Astrocyte (in vitro differentiated cells and primary cell): ENCODE measurements at places on chromosomes 1 and 21. TPM values are rescaled to one million over a fixed set of nuclear protein-coding genes. Genes with fewer than 3 reads are reported as not detected.

DNA sequence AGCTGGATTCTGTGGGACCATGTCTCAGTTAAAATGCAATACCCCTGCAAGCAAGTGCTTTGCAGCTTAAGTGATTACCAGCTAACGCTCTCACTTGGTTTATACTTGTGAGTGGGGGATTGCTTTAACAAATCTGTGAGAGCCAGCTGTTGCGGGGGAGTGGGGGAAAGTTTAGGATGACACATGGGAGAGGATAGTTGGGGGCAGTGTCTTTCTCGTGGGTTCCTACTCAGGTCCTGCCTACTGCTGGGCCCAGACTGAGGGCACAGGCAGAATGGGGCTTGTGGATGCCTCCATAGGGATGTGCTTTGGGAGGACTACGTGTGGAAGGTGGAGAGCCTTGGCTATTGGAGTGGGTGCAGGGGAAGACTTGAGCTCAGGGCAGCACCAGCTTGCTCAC lies 60.1 kb downstream of the ELK4 start:
- no peak for DNase-seq
- H3K36me3 ChIP-seq = no peaks in the 10 kb centered on the region
- H3K4me3 ChIP-seq = no peak overlapping the region

DNA sequence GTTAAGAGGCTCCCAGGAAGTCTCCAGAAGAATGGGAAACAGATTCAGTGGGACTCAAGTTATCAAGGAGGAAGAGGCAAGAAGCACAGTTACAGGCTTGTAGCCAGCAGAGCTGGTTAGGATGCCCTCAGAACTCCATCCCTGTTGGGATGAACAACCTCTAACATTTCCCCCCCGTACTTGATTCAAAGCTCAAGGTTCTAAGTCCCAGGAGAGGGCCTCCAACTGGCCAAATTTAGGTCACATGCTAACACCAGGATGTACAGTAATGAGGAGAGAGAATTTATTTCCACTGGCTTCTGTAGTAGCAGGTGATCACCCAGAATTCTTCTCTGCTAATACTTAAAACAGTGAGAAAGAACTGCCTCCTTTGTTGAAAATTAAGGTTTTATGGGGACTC lies 22.3 kb upstream of the HSPA13 start:
- H3K27me3 ChIP-seq = no peaks in the 10 kb centered on the region
- no peak overlapping the region for H3K4me3 ChIP-seq
- H3K27ac ChIP-seq = no peak overlapping the region
- no peaks in the 10 kb centered on the region for H3K36me3 ChIP-seq
- H3K4me1 ChIP-seq = no peaks in the 10 kb centered on the region

DNA sequence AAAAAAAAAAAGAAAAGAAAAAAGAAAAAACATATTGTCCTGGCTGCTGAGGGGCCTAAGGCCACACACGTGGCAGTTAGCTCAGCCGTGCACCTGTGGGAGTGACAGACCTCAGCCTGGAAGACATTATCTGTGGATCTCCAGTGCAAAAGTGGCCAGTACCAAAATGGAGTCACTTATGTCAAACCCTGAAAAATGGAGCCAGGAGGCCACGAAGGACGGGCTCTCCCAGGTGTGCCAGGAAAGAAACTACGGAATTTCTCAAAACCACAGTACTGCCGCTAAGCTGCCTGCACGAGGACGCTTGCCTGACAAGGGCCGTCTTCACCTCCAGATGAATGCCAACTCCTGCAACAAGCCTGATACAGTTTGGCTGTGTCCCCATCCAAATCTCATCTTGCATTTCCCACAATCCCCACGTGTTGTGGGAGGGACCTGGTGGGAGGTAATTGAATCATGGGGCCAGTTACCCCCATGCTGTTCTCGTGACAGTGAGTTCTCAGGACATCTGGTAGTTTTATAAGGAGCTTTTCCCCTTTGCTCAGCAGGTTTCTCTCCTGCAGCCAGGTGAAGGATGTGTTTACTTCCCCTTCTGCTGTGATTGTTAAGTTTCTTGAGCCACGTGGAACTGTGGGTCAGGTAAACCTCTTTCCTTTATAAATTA lies 5.3 kb upstream of the MIB2 start:
- H3K27ac ChIP-seq = no peak overlapping the region
- no peak overlapping the region for H3K4me3 ChIP-seq
- peaks cover 14% of the 10 kb centered on the region for H3K4me1 ChIP-seq
- H3K27me3 ChIP-seq = no peaks in the 10 kb centered on the region
- DNase-seq = no peak
- H3K36me3 ChIP-seq = no peaks in the 10 kb centered on the region

DNA sequence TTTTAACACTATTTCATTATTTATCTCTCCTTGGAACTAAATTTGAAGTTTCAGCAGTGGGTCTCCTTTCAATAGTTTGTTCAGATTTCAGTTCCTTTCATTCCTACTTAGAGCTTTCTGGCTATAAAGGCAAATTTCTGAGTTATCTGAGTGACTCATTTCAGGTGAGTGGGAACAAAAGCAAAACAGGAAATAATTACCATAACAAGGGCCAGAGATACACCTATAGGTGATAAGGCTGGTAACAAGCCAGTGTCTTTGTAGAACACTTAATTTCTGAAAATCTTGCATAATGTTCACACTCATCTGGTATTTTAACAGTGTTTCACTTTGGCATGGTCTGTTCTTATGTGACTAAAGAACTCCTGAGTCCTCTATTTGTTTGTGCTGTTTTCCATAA lies 64.5 kb upstream of the PRRC2C start:
- H3K4me3 ChIP-seq = no peak overlapping the region
- no peak for DNase-seq
- H3K36me3 ChIP-seq = no peaks in the 10 kb centered on the region
- H3K27me3 ChIP-seq = no peaks in the 10 kb centered on the region

GRCh38 chr1:218433744-218434143 lies 88.6 kb downstream of the TGFB2 start:
- H3K27me3 ChIP-seq = no peaks in the 10 kb centered on the region
- H3K4me1 ChIP-seq = peaks cover 4% of the 10 kb centered on the region
- H3K36me3 ChIP-seq = peaks cover 39% of the 10 kb centered on the region
- no peak overlapping the region for H3K27ac ChIP-seq
- no peak overlapping the region for H3K4me3 ChIP-seq
- DNase-seq = peak; percentile 65

DNA sequence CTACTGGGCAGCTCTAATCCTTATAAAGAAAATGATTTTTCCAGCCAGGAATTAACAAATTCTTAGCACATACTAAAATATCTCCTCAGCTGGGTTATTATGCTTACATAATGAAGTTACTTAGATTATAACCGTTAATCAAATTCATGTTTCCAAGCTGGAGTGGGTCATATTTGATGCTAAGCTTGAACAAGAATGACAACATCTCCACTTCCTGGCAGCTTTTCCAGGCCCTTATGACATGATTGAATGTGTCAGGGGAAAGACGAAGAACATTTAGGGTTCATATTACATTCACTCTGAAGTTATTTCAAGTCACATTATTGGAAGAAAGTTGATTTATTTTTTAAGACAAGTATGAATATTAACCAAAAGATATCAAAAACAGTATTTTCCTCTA lies 333.7 kb downstream of the PCP4 start:
- H3K4me3 ChIP-seq = no peak overlapping the region
- DNase-seq = no peak
- no peak overlapping the region for H3K27ac ChIP-seq
- no peaks in the 10 kb centered on the region for H3K4me1 ChIP-seq

The C1orf167 gene
- total RNA-seq = not detected in 2 replicates

DNA sequence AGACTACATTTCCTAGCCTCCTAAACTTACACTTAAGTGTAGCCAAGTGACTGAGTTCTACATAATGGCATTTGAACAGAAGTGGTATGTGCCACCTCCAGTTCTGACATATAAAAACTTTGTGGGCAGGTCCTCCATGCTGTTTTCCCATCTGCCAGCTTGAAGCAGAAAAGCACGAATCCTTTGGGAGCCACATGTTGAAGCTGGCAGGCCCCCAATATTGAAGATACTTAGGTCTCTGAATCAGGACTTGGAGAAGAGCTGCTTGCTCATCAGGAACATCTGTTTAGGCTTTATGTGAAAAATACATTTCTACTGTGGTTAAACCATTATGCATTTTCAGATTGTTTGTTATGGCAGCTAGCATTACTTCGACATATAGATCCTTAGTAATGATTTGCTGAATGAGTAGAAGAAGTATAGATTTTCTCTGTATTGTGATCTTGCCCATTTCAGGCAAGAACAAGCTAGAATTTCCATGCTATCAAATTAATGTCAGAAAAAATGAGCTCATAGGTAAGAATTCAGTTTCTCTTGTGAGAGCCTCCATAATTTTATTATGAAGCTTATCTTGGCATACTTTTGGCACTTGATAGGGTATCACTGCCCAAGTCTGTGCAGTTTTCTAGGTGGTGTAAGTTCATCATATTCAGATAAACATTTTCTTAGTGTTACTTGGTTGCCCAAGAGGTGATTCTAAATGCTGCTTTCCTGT lies 68.4 kb downstream of the GDAP2 start:
- no peak overlapping the region for H3K4me3 ChIP-seq
- H3K36me3 ChIP-seq = peaks cover 8% of the 10 kb centered on the region
- H3K27me3 ChIP-seq = no peaks in the 10 kb centered on the region
- peak; percentile 14 for DNase-seq
- H3K27ac ChIP-seq = no peak overlapping the region

The FMO5 gene
- total RNA-seq = 1.0 and 1.3 TPM in 2 replicates

The SPRR2A gene
- not detected in 2 replicates for total RNA-seq

The HMGCS2 gene
- total RNA-seq = not detected in 2 replicates

The TAF5L gene
- 23.5 and 26.7 TPM in 2 replicates for total RNA-seq

The SLC44A3 gene
- total RNA-seq = 3.7 and 4.7 TPM in 2 replicates

GRCh38 chr1:58739856-58740466 lies 40.1 kb upstream of the MYSM1 start:
- no peak overlapping the region for H3K4me3 ChIP-seq
- no peaks in the 10 kb centered on the region for H3K36me3 ChIP-seq
- no peaks in the 10 kb centered on the region for H3K27me3 ChIP-seq
- no peaks in the 10 kb centered on the region for H3K4me1 ChIP-seq

The DCDC2B gene
- total RNA-seq = not detected in 2 replicates

The SDC3 gene
- 113 and 135 TPM in 2 replicates for total RNA-seq

DNA sequence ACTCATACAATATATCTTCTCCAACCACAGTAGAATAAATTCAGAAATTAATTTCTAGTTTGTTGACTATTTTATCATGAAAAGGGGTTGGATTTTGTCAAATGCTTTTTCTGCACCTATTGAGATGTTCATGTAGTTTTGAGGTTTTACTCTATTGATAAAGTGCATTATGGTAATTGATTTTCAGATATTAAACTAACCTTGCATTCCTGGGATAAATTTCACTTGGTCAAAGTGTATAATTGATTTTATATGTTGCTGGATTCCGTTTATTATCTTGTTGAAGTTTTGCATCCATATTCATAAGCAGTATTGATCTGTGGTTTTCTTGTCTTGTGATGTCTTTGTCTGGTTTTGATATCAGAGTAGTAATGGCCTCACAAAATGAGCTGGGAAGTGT lies 34.4 kb upstream of the HYI start:
- H3K4me3 ChIP-seq = no peak overlapping the region
- no peak overlapping the region for H3K27ac ChIP-seq
- no peaks in the 10 kb centered on the region for H3K4me1 ChIP-seq
- no peaks in the 10 kb centered on the region for H3K27me3 ChIP-seq

GRCh38 chr1:198664068-198664788 lies 25.4 kb downstream of the PTPRC start:
- H3K4me3 ChIP-seq = no peak overlapping the region
- no peaks in the 10 kb centered on the region for H3K27me3 ChIP-seq
- no peak overlapping the region for H3K27ac ChIP-seq
- H3K36me3 ChIP-seq = no peaks in the 10 kb centered on the region
- H3K4me1 ChIP-seq = peaks cover 22% of the 10 kb centered on the region
- DNase-seq = no peak

GRCh38 chr1:183585038-183585437 lies 5.2 kb downstream of the NCF2 start:
- no peaks in the 10 kb centered on the region for H3K4me1 ChIP-seq
- no peak overlapping the region for H3K27ac ChIP-seq
- no peaks in the 10 kb centered on the region for H3K36me3 ChIP-seq
- H3K27me3 ChIP-seq = no peaks in the 10 kb centered on the region

DNA sequence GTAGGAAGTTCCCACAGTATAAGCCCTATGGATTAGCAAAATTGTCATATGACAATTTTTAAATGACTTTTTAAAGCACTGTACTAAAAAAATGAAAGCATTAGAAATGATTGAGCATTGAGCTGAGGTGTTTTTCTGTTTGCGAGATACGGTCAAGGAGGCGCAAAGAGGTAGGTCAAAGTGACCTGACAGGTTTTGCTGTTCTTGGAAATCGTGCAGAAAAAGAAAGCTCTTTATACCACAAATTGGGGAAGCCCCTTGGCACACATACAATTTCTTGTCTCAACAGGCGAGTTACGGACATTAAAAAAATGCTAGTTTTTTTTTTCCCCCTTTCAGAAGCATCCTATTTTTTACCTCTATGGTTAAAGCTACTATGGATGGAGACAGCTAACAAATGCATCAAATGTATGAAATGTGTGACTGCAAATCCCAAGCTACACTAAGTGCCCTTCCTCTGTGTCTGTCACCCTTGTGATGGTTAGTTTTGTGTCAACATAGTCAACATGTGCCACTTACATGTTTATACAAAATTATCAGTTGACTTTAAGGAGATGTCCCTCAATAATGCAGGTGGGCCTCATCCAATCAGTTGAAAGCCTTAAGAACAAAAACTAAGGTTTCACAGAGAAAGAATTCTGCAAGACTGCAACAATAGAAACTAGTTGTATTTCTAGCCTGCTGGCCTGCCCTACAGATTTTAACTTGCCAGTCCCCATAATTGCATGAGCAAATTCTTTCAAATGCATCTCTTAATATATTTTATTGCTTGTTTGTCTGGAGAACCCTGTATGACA lies 29.3 kb downstream of the CRYZ start:
- no peak overlapping the region for H3K27ac ChIP-seq
- no peaks in the 10 kb centered on the region for H3K4me1 ChIP-seq
- peaks cover 17% of the 10 kb centered on the region for H3K36me3 ChIP-seq
- no peak overlapping the region for H3K4me3 ChIP-seq
- H3K27me3 ChIP-seq = no peaks in the 10 kb centered on the region
- no peak for DNase-seq

DNA sequence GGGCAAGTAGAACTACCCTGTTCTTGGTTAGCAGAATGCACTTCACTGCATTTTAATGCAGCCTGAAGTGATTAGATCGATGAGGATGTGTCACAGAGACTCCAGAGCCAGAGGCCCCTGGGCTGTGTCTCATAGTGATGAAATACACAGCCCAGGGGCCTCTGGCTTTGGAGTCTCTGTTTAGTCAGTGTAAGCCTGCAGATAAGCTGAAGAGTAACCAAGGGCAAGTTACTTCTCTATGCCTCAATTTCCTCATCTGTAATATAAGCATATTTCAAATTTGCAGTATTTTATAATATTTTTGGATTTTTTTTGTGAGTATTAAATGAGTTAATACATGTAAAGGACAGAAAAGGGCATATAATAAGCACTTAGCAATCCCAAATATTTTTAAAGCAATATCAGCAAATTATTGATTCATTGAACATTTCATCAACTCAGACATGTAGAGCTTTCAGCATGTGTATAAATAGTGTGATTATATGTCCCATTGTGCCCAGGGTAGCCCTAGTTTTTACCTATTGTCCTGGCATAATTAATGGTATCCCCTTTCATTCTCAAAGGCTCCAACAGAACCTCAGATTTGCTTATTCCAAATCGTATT lies 23.6 kb upstream of the APOBEC4 start:
- H3K4me1 ChIP-seq = no peaks in the 10 kb centered on the region
- H3K36me3 ChIP-seq = no peaks in the 10 kb centered on the region
- H3K27me3 ChIP-seq = no peaks in the 10 kb centered on the region
